ENCODE measurements at places on chromosomes 3 and 15.

GRCh38 chr15:52733088-52733487, 53.9 kb upstream of the ATOSA start:
- DNase-seq, result no peak

GRCh38 chr15:58257776-58258325, 119.7 kb downstream of the AQP9 start:
- DNase-seq, result no peak

DNA sequence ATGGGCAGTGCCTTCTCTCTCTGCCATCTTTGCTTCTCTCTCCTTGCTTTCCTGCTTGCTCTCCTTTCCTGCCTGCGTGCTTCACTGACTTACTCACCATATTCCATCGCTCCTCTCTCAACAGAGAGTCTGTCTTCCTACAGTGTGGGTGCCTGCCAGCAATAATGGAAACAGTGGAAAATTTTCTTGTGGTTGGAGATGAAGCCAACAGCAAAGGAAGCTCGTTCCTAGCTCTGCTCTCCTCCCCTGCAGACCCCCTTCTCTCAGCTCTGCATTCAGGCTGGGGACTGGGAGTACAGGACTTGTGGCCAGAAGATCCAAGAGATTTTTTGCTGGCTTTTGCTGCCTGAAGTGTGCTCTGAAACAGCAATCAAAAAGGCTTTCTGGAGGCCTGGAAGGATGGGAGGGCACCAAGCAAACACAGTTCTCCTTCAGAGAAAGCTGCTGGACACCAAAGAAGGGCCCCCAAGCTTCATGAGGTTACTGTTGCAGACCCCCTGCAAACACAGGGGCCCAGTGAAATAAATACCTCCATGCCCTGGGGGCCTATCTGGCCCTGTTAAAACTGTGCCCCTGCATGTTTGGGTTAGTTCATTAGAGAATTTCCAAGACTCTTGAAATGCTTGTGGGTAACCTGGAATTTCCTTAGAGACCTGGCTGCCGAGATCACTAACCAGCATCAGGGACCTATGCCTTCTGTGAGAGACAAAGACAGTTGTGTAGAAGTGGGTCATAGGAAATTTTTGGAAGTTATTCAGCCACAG, 149.9 kb upstream of the RASGRP1 start:
- no peak for DNase-seq

- no peak for DNase-seq
Measured at GRCh38 chr15:26191193-26191592, 328.1 kb upstream of the ATP10A start.

- no peak for DNase-seq
Measured at GRCh38 chr3:54954022-54954421, 26.2 kb upstream of the LRTM1 start.

DNA sequence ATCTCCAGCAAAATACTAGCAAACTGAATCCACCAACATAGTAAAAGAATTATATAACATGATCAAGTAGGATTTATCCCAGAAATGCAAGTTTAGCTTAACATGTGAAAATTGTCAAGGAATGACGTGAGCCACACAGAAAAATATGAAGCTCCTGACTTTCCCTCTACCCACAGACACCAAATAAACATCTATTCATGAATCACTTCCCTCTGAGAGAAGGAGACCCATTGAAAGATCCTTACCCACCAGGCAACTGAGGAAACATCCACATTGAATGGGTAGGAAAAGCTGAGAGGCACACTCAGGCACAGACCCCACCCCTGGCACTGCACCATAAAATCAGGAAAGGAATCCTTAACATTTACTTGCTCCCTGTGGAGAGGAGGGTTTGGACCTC, 102.2 kb upstream of the MANF start:
- DNase-seq, result no peak

DNA sequence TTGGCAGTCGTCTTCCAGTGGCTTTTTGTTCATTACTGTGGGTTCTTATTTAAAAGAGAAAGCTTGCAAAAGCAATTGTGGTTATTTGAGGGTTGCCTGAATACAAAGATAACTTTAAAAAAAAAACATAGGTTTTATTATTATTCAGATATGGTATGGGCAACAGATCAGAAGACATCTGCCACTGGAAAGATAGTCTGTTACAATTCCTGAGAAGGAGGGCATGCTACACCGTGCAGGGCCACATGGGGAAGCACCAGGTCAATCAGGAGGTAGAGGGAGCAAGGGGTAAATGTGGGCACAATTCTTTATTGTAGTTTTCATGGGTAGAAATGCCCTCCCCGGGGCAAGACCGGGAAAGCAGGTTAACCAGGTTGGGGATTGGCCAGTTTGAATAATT, 46.5 kb downstream of the BBS4 start:
- DNase-seq, result no peak

DNA sequence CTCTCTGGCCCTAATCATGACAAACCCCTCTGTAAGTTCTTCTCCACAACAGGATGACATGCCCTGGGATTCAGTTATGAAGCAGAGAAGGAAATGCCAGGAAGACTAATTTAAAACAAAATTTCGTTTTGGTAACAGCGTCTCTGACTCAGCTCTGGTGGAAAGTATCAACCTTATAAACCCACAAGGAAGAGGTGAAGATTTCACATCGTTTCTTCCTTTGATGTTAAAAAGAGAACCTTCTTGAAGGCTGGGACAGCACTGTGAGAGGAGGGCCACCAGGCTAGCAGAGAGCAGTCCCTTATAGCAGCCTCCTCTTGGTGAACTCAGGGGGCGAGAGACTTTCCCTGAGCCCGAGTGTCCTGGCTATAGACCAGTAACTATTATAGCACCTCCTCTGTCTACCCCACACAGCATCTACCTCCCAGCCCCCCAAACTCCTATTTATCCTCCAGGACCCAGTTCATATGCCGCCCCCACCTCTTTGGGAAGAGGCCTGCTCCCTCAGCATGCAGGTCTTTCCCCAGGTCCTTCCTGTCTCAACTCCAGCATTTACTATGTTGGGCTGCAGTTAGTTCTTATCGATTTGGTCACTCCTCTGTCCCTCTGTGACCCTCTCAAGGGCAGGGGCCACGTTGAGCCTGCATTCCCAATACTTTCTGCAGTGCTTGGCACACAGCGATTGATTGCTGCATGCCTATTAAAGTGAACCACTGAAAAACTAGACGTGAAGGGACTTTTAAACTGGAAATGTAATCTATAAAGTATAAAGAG, 321.5 kb upstream of the ICE2 start:
- no peak for DNase-seq

DNA sequence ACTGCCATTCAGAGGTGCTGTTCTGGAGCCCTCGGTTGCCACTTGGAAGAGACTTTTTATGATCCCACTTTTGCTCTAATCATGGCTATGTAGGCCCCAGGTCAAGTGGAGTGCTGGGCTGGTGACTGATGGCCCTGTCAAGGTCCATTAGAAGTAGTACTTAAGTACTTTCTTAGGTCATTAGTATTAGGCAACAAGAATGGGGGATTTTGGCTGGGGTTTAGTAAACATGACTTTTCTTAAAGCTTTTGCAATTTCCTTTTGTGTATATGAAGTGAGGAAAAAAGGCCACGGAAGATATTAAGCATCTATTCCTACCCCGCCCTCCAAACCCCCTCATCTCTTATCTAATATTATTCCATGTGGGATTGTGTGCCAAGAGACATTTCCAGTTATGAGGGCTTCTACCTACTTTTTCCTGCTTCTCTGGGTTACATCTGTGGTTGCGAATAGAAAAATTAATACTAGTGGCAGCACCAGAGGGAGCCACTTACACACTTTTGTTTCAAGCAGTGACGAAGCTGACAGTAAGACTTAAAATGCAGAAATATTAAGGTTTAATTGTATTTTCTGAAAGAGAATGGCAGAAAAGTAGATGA, 13.9 kb downstream of the NLGN1 start:
- DNase-seq, result no peak

DNA sequence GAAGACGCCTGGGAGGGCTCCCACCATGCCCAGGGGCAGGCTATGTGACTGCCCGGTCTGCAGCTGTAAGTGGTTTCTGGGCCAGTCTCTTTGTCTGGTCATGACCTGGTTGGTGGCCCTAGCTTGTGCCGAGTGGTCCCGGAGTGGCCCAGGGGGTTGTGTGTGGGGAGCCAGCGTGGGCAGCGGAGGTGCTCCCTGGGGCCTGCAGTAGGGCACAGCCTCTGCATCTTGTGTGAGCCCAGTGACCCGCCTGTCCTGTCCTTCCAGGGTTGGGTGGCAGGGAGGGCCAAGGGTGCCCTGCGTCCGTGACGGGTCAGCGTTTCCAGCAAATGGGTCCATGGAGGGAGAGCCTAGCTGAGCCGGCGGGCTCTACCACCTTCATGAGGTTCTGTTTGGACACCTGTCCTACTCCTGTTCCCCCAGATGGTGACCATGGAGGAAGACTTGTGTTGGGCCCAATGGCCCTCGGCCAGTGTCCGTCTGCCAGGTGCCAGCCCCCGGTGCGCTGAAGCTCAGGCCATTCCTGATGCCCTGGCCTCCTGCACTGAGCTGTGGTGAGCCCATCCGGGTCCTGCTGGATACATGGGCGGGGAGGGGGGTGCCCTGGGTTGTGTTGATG, 215.4 kb downstream of the SNRPN start:
- DNase-seq, result no peak

DNA sequence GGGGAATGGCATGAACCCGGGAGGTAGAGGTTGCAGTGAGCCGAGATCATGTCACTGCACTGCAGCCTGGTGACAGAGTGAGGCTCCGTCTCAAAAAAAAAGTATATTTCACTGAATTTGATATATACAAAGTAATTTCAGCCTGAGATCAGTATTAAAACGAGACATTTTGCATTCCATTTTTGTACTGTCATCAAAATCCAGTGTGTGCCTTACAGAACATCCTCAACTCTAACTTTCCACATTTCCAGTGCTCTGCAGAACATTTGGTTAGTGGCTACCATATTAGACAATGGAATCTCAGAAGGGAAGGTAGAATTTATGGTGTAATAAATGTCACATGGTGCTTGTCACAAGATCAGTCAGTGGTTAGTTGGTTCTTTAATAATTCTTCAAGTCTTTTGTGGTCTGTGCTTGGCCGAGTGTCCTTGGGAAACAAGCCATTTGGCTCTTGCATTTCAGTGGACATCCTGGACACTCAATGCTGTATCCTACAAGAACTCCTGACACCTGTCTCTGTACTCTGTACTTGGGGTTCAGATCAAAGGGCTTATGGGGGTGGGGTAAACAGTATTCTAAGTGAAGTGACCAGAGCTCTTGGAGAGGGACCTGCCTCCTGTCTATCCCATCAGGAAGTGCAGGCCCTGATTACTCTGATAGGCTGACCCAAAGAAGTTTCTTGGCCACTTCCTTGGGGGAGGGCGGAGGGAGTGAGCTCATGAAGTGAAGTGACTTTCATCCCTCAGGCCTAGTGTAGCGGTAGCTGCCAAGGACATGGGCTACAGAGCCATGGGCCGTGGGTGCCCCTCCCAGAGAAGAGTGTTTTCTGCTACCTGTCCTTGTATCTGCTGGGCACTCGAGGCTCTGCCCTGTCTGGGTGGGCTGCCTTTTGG, 3.7 kb downstream of the ACVR2B start:
- DNase-seq, result no peak

- no peak for DNase-seq
Measured at GRCh38 chr3:189316296-189317019, 144.7 kb downstream of the TPRG1 start.

GRCh38 chr3:29889215-29889614, 608.3 kb downstream of the RBMS3 start:
- DNase-seq, result no peak

GRCh38 chr3:179716811-179717210, 64.0 kb downstream of the USP13 start:
- DNase-seq, result no peak

- no peak for DNase-seq
Measured at GRCh38 chr3:35071772-35072171, 567.6 kb upstream of the ARPP21 start.

- DNase-seq, result no peak
Measured at GRCh38 chr3:5271372-5271683, 83.8 kb downstream of the EDEM1 start.

DNA sequence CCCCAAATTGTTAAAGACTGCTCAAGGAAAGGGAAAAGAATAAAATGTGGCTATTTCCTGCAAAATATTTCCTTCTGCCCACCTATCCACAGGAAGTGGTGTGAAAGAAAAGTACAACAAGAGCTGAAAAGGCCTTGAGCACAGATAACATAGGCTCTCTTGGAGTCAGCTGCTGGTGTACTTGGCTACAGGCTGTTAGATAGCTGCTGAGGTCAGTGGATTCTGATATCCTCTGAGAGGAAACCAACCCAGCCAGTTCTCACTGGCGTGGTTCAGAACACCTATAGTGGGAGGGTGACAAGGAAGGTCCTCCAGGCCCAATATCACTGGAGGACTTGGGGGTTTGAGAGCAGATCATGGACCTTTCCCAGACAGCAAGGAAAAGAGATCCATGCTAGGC, 124.4 kb upstream of the GAP43 start:
- DNase-seq, result no peak

GRCh38 chr3:54481606-54482365, 359.4 kb downstream of the CACNA2D3 start:
- no peak for DNase-seq

GRCh38 chr3:20316238-20316637, 130.2 kb upstream of the SGO1 start:
- DNase-seq, result no peak

GRCh38 chr3:62238431-62238830, 134.9 kb downstream of the FEZF2 start:
- DNase-seq, result no peak

DNA sequence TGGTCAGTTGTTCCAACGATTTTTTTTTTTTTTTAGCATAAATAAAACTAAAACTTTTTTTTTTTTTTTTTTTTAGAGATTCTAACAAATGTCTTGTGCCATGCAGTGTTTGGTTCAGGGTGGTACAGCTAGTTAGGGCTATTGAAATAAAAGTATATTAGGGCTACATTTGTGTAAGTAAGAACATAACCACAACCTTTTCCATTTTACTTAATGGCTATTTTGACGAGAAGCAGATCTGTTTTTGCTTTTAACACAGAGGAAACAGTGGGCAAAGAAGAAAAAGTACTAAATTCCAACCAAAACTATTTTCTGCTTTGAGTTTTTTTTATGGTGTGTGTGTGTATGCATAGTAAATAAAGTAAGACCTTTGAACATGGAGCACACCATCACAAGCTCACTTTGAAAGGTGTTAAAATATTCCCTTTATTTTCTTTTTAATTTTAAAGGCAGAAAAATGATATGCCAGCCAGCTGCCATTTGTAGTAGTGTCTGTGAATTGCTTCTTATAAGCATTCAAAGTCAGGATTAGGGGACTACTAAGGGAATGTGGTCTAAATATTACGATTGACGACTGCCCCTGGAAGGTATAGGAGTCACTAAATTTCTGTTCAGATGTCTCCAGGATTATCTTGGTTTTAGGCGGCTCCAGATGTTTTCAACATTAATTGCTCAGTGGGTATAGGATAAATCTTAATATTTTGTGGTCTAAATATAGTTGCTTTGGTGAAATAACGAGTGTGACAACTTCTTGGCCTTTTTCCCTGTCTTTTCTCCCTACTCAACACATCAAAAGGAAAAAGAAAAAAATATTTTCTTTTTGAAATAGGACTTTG, 3.1 kb downstream of the RARB start:
- no peak for DNase-seq

GRCh38 chr3:7973006-7973405, 528.6 kb upstream of the LMCD1 start:
- no peak for DNase-seq
